ENCODE measurements at places on chromosomes 3 and 15. TPM values are rescaled to one million over a fixed set of nuclear protein-coding genes. Genes with fewer than 3 reads are reported as not detected.

DNA sequence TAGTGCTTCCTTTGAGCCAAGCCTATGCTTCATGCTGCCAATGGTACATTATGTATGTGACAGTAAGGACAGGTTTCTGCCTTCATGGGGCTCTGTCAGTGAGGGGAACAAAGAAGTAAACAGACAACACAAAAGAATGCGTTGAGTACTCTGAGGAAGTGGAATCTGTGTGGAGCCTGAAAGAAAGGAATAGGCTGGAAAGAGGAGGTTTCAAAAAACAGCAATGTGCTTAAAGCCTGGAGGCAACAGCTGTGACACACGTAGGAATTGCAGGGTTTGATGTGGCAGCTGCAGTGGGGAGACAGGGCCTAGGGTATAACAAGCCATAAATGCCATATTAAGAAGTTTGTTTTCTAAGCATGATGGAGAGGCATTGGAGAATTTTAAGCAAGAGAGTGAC, 316.7 kb downstream of the CLSTN2 start:
- no peak for DNase-seq
- H3K4me1 ChIP-seq = no peaks in the 10 kb centered on the region
- H3K27me3 ChIP-seq = no peaks in the 10 kb centered on the region
- H3K4me3 ChIP-seq = no peak overlapping the region
- H3K27ac ChIP-seq = no peak overlapping the region
- H3K36me3 ChIP-seq = no peaks in the 10 kb centered on the region

- H3K4me3 ChIP-seq = no peak overlapping the region
- H3K27me3 ChIP-seq = no peaks in the 10 kb centered on the region
- no peak for DNase-seq
- no peak overlapping the region for H3K27ac ChIP-seq
Observed at GRCh38 chr3:187832202-187832601, 86.9 kb upstream of the BCL6 start.

The PPM1L gene
- 13.1 TPM for total RNA-seq

The GPR149 gene
- total RNA-seq = 0.44 TPM

DNA sequence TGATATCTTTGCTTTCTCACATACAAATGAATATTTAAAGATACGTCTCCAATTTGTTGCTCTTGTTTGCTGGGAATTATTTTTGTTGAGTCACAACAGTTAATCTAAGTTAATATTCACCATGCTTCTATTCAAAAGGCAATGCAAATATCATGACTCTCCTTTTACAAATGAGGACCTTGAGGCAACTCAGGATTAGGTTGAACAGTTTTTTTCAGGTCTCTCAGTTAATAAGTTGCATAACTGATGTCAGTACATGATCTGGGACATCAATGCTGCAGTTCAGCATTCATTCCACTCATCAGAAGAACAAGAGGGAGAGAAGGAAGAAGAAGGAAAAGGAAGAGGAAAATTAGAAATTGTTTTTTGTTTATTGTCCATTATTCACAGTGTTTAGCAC, 781 bp upstream of the NAALADL2 start:
- H3K36me3 ChIP-seq = no peaks in the 10 kb centered on the region
- peaks cover 5% of the 10 kb centered on the region for H3K4me1 ChIP-seq
- H3K27me3 ChIP-seq = no peaks in the 10 kb centered on the region
- H3K27ac ChIP-seq = peak overlapping the region; percentile 50
- no peak overlapping the region for H3K4me3 ChIP-seq
- DNase-seq = no peak

The PTPN9 gene
- total RNA-seq = 24.0 TPM

DNA sequence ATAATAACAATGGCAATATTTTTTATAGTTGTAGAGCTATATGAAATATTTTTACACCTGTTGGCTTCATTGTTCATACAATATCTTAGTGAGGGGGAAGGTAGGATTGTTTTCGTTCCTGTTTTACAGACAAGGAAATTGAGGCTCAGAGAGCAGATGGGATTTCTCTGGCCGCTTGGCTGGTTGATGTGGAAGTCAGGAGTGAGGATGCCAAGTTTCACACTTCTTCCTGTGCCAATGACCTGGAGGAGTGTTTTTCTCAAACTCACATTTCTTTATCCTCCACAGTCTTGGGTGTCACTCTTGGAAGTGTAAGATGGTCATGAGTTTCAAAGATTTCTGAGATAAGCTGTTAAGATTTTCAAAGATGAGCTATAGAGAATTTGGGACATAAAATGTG, 50.6 kb downstream of the LPP start:
- H3K27ac ChIP-seq = no peak overlapping the region
- H3K4me3 ChIP-seq = no peak overlapping the region
- no peaks in the 10 kb centered on the region for H3K27me3 ChIP-seq
- DNase-seq = no peak
- H3K4me1 ChIP-seq = peaks cover 16% of the 10 kb centered on the region
- no peaks in the 10 kb centered on the region for H3K36me3 ChIP-seq

GRCh38 chr3:142027300-142027699, 122.0 kb downstream of the TFDP2 start:
- H3K27me3 ChIP-seq = no peaks in the 10 kb centered on the region
- peak overlapping the region; percentile 31 for H3K4me3 ChIP-seq
- DNase-seq = no peak
- H3K36me3 ChIP-seq = no peaks in the 10 kb centered on the region
- H3K4me1 ChIP-seq = no peaks in the 10 kb centered on the region

The SLC35G2 gene
- 1.5 TPM for total RNA-seq

GRCh38 chr15:77021088-77021481, 26.2 kb downstream of the PSTPIP1 start:
- no peak overlapping the region for H3K27ac ChIP-seq
- H3K4me1 ChIP-seq = no peaks in the 10 kb centered on the region
- no peak for DNase-seq
- no peaks in the 10 kb centered on the region for H3K27me3 ChIP-seq
- no peaks in the 10 kb centered on the region for H3K36me3 ChIP-seq

DNA sequence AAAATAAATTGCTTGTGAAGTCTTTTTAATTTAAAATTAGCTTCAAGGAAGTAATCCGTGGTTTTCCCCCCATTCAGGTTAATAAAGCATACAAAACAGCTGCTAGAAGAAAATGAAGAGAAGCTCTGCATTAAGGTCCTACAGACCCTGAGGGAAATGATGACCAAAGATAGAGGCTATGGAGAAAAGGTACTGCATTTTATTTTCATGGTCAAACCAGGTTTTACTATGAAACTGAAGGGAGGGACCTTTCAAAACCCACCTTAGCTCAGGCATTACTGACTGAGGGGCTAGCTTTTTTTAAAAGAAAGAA, 218.5 kb downstream of the ITPR1 start:
- H3K27ac ChIP-seq = peak overlapping the region; percentile 82
- H3K4me1 ChIP-seq = peaks cover 11% of the 10 kb centered on the region
- H3K27me3 ChIP-seq = no peaks in the 10 kb centered on the region

The UROC1 gene
- total RNA-seq = 4.2 TPM

The LRRN1 gene
- total RNA-seq = 37.5 TPM

DNA sequence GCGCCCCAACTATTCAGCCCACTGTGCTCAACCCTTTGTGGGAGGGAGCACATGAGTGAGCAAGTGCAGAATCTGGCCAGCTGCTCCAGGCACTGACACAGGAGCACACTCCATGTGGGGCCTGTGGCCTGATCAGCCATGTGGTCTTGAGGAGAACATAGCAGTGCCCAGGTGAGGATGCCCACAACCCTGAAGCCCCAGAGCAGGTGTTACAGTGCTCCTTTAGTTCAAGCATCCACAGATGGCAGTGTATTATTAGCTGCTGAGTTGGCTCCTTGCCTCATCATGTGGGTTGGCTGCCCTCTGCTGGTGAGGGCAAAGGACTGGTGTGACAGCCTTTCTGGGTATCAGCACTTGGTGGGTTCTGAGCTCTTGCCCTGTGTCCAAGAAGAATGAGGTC, 1588.2 kb downstream of the SI start:
- H3K36me3 ChIP-seq = no peaks in the 10 kb centered on the region
- no peaks in the 10 kb centered on the region for H3K27me3 ChIP-seq
- peak; percentile 71 for DNase-seq
- H3K4me3 ChIP-seq = no peak overlapping the region
- H3K4me1 ChIP-seq = no peaks in the 10 kb centered on the region
- no peak overlapping the region for H3K27ac ChIP-seq

DNA sequence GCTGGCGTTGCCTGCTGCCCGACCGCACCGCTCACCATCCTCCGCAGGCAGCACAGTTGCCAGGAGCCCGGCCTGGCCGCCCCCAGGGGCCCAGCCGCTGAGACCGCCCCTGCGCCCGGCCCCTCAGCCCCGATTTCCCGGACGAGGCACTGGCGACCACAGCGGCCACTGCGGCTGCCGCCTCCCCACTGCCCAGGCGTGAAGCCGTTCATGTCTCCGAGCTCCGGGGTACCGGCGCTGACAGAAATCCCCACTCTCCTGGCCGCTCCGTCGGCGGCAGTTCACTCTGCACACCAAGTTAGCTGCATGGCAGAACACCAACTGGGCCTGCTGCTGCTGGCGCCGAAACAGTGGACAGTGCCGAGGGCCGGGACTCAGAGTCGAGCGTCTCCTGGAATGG, 8.5 kb downstream of the SELENOT start:
- DNase-seq = no peak
- no peaks in the 10 kb centered on the region for H3K36me3 ChIP-seq
- no peaks in the 10 kb centered on the region for H3K4me1 ChIP-seq
- no peaks in the 10 kb centered on the region for H3K27me3 ChIP-seq
- H3K27ac ChIP-seq = no peak overlapping the region
- H3K4me3 ChIP-seq = no peak overlapping the region

DNA sequence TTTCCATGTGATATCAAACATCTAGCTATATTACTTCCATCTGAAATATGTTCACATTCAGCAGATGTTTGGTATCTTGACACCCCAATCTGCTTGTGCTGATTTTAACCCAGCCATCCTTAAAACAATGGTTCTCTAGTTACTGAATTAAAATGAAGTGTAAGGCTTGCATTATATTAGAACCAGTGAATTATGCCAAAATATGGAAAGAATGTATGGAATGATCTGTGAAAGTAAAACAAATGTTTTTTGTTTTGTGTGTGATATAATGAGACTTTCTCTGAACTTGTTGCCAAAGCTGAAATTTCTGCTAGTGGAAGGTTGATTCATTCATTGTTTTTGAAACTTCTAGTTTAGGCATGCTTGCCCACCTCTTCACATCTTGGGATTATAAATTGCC, 317.1 kb downstream of the MEX3B start:
- no peak for DNase-seq
- H3K27me3 ChIP-seq = no peaks in the 10 kb centered on the region
- H3K4me3 ChIP-seq = no peak overlapping the region
- H3K36me3 ChIP-seq = no peaks in the 10 kb centered on the region
- peaks cover 5% of the 10 kb centered on the region for H3K4me1 ChIP-seq

DNA sequence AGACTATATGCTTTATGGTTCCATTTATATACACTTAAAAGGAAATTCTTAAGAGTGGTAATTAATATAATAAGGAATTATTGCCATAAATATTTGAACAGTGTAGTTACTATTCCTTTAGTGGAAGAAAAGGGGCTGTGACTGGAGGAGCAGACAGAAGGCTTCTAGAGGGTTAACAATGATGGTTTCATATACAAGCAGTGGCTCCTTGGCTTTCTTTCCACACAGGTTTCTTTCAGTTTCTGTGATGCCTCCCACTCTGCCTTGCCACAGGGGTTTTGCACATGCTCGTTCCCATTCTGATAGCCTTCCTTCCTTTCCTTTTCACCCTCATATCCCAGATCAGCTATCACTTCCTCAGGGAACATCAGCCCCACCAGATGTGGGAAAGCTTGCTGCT, 108.8 kb upstream of the LYSMD4 start:
- H3K4me1 ChIP-seq = no peaks in the 10 kb centered on the region
- no peaks in the 10 kb centered on the region for H3K36me3 ChIP-seq
- no peak for DNase-seq
- H3K4me3 ChIP-seq = no peak overlapping the region
- H3K27ac ChIP-seq = no peak overlapping the region

The RTP1 gene
- total RNA-seq = not detected

The EPHB3 gene
- total RNA-seq = 5.2 TPM

The C15orf62 gene
- 0.43 TPM for total RNA-seq

The SCN11A gene
- total RNA-seq = 3.7 TPM

- DNase-seq = peak; percentile 88
- H3K27me3 ChIP-seq = no peaks in the 10 kb centered on the region
- H3K27ac ChIP-seq = peak overlapping the region; percentile 91
Observed at GRCh38 chr15:63473999-63474809, 30.2 kb upstream of the USP3 start.

GRCh38 chr3:123081718-123082369, 15.0 kb downstream of the PDIA5 start:
- H3K4me1 ChIP-seq = peaks cover 70% of the 10 kb centered on the region
- H3K27ac ChIP-seq = peak overlapping the region; percentile 36
- DNase-seq = no peak
- H3K36me3 ChIP-seq = no peaks in the 10 kb centered on the region
- no peak overlapping the region for H3K4me3 ChIP-seq
- no peaks in the 10 kb centered on the region for H3K27me3 ChIP-seq

Measured in hepatocyte (in vitro differentiated cells).